Kidney (tissue), 22 donors: ENCODE measurements at places on chromosomes 7 and 10.

DNA sequence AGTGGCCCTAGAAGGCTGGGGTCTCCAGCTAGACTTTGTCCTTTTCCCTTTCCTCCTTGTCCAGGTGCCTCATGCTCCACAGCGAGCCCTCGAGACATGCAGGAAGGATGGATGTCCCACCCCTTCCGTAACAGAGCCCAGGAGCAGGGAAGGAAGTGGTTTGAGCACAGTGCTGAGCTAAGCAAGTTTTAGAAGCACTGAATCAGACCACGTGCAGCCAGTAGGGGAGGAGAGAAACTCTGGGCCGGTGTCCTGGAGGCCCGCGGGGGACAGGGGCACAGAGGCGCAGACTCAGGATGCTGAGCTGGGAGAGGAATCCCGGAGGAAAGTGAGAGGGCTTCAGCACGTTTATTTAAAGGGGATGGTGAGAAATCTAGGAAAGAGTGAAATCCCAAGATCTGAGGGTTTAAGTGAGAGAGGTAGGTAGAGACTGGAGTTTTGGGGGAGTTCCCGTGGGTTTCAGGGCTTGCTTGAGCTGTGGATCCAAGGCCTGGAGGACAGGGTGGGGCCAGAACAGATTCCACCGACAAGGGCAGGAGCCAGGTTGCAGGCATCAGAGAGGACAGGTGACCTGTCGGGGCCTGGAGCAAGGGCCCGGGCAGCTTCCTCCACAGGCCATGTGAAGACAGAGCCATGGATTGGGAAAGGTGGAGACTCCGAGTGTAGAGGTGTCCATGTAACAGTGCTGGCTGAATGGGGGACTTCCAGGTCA is 4.4 kb upstream of the IRF5 start:
- H3K4me1 ChIP-seq: no peaks in the 10 kb centered on the region
- no peak overlapping the region for H3K27ac ChIP-seq
- no peaks in the 10 kb centered on the region for H3K36me3 ChIP-seq

DNA sequence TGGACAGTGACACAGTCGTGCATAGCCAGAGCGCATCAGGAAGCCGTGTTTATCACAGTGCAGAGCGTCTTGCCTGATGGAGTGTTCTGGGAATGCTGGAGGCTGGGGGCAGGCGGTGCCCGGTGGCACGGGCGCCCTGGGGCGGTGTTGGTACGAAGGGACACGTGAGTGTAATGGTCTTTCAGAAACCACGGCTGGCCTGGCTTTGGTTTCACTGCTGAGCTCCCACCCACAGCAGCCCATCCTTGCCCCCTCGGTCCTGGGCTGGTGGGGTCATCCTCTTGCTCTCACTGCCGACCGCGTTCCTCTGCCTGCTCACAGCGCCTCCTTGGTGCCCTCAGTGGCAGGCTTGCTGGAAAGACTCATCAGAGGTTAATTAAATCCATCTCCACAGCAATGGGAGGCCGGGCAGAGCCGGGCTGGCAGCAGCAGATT is 50.6 kb downstream of the NKX6-2 start:
- H3K4me3 ChIP-seq: no peak overlapping the region
- H3K36me3 ChIP-seq: no peaks in the 10 kb centered on the region
- no peak for DNase-seq
- H3K4me1 ChIP-seq: no peaks in the 10 kb centered on the region

DNA sequence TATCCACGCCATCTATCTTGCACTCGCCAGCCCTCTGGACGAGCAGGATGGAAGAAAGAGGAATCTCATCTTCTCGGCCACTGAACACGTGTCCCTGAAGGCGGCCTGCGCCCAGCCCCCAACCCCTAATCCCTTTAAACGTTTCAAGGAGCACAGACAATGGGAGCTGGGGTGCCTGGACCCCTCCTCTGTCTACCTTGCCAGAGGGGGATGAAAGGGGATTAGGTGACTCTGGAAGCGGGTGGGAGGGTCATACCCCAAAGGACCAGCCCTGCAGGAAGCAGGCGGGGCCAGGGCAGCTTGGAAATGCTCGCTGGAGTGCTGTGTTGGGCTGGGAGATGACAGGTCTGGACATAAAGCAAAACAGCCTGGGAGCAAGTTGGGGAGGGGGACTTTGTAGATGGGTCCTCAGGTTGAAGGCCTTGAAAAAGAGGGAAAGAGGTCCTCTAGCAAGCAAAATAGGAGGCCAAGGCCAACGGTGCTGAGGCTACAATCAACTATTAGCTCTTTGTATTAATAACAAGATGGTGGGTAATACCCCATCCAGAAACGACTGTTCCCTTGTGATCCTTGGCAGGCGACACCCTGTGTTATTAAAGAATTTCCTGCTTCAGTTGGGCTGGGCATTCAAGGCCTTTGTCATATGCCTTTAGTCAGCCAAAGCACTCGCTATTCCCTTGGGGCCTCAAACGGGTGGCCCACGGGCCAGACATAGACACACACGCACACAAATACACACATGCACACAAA is 126.5 kb upstream of the UNC5B start:
- DNase-seq: no peak
- no peaks in the 10 kb centered on the region for H3K27me3 ChIP-seq
- no peak overlapping the region for H3K27ac ChIP-seq
- H3K4me3 ChIP-seq: no peak overlapping the region
- H3K36me3 ChIP-seq: no peaks in the 10 kb centered on the region

DNA sequence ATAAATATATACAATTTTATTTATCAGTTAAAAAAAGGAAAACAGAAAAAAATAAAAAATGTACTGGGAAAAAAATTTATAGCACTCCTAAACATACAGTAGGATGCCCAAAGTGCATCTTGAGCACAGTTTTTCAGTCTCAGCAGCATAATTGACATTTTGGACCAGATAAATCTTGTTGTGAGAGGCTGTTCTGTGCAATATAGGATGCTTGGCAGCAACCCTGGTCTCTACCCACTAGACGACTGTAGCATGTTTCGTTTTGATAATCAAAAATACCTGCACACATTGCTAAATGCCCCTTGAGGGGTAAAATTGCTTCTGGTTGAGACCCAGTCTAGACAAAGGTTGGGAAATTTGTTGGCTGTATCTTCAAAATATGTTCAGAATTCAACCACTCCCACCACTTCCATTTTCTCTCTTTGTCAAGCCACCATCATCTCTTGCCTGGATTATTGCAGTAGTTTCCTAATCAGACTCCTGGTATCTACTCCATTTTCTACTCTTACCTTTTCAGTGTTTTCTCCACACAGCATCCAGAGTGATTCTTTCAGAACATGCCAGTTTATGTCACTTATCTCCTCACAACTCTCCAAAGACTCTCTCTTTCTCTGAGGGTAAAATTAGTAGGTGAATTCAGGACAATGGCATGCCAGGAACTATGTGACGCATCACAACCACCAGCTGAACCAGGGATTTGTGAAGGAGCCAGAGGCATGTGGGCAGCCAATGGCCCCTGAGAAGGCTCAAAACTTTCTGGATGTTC is 91.4 kb downstream of the GPR85 start:
- no peak overlapping the region for H3K4me3 ChIP-seq
- H3K27me3 ChIP-seq: no peaks in the 10 kb centered on the region
- no peak overlapping the region for H3K27ac ChIP-seq
- H3K36me3 ChIP-seq: no peaks in the 10 kb centered on the region
- H3K4me1 ChIP-seq: no peaks in the 10 kb centered on the region

DNA sequence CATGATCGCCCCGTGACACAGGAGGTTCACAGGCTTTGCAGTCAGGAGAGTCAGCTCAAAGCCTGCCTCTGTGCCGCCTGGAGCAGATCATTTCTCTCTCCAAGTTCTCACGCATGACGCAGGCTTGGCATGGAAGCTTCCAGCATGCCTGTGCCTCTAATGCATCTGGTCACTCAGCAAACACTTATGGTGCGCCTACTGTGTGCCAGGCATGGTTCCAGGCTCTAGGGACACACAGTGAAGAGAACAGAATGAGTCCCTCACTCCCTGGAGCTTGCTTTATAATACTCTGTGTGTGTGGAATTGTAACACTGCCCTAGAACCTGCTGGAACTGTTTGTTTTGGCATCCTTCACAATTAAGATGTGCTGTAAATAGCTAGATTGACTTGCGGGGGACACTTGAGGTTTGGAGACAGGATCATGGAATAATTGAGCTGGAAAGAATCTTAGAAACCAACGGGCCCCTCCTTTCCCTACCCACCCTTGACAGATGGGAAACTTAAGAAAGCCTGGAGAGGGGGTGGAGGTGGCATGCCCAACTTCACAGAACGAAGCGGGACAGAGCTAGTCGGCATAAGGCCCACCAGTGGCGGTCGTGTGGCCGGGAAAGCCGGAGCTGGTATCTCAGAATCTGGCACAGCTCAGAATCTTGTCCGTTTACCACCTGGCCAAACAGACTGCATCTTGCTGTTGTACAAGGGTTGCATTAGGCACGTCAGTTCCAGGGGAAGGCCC is 4.6 kb upstream of the MYH16 start:
- no peaks in the 10 kb centered on the region for H3K27me3 ChIP-seq
- DNase-seq: no peak
- no peaks in the 10 kb centered on the region for H3K4me1 ChIP-seq
- H3K36me3 ChIP-seq: no peaks in the 10 kb centered on the region
- no peak overlapping the region for H3K4me3 ChIP-seq

GRCh38 chr10:91974960-91975359 is 51.4 kb downstream of the BTAF1 start:
- H3K36me3 ChIP-seq: peaks cover 3% of the 10 kb centered on the region
- no peaks in the 10 kb centered on the region for H3K27me3 ChIP-seq
- H3K4me1 ChIP-seq: no peaks in the 10 kb centered on the region
- DNase-seq: no peak
- H3K4me3 ChIP-seq: no peak overlapping the region
- H3K27ac ChIP-seq: no peak overlapping the region

DNA sequence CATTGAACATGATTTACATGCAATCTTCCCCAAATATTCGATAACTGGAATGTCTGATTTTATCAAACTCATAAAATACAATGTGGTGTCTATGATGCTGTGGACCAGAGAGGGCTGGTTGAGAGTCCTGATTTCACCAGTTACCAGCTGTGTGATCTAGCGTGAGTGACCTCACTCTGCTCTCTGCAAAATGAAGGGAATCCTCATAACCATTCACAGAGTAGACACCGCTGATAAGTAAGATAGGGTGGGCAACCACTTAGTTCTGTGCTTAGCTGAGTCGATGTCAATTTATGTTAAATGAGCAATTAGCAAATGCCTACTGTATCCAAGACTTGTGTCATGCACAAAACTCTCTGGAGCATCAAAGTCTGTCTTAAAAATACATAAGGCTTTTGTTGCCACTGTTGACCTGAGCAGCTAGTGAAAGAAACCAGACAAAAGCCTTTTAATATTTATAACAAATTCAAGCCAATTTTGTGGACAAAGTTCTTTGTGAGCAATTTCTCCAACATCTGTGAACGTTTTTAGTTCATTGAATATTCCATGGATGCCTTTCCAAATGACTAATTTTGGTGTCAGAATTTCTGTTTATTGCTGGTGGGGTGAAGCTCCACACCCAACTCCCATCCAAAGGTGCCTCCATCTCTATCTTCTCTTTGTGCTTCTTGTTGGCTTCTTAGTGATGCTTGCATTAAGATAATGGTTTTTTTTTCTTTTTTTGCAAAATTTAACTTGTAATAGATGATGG is 314.2 kb downstream of the ADRA2A start:
- DNase-seq: no peak
- H3K4me1 ChIP-seq: no peaks in the 10 kb centered on the region
- H3K27ac ChIP-seq: no peak overlapping the region
- H3K4me3 ChIP-seq: no peak overlapping the region
- H3K36me3 ChIP-seq: no peaks in the 10 kb centered on the region

DNA sequence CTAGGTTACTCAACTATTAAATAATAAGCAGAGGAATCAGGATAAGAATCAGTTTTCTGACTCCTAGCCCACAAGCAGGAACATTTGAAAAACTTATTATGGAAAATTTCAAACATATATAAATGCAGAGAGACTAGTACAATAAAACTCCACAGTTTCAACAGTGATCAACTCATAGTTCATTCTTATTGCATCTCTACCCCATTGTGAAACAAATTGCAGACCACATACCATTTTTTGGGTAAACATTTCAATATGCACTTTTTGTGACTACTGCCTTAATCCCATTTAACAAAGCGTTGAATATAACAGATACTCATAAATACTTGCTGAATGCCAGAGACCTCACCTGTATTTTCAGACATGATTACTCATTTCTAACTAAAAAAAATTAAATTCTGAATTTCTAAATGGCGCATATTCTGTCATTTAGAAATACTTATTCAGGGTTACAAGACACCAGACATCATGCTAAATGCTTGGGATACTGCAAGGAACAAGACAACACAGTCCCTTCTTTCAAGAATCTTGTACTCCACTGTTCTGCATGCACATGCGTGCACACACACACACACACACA is 11.4 kb downstream of the CDK6 start:
- no peaks in the 10 kb centered on the region for H3K27me3 ChIP-seq
- no peak overlapping the region for H3K27ac ChIP-seq
- no peak overlapping the region for H3K4me3 ChIP-seq
- H3K36me3 ChIP-seq: no peaks in the 10 kb centered on the region

GRCh38 chr7:151743481-151743983 is 133.4 kb downstream of the PRKAG2 start:
- DNase-seq: no peak
- no peaks in the 10 kb centered on the region for H3K27me3 ChIP-seq
- H3K4me1 ChIP-seq: peaks cover 10% of the 10 kb centered on the region
- no peaks in the 10 kb centered on the region for H3K36me3 ChIP-seq

DNA sequence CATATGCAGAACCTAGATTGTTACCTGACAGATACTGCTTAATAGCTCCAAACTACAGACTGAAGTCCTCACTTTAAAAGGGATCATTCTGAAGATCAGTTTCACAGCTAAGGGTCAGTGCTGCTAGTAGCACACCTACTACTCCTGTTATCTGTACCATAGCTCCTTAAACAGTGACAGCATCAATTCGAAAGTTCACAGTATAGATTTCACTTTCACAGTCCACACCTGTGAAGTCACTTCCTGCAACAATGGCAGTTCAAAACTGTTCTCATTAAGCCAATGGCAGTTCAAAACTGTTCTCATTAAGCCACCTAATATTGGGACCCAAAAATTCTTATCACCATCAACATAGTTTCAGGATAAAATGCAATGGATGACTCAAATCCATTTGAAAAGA is 10.7 kb upstream of the FHIP2A start:
- DNase-seq: no peak
- no peaks in the 10 kb centered on the region for H3K4me1 ChIP-seq
- no peak overlapping the region for H3K4me3 ChIP-seq
- no peaks in the 10 kb centered on the region for H3K36me3 ChIP-seq
- no peaks in the 10 kb centered on the region for H3K27me3 ChIP-seq

DNA sequence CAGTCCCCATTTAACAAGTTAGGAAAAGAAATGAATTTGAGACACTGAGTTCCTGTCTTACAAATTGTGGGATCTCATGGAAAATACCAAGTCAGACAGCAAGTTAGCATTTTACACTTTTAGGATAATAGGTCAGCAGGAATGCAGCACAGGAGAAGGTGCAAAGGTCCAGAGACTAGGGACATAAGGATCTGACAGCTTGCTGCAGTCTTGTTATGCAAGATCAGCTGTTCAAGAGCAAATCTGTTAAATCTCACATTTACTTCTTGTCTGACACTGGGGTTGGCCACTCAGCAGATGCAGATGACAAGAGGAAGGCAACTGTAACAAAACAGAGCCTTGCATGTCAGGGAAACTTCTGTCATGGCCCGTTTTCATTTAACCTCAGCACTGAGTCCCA is 239.6 kb downstream of the PHF14 start:
- H3K4me1 ChIP-seq: peaks cover 22% of the 10 kb centered on the region
- no peak overlapping the region for H3K27ac ChIP-seq
- no peaks in the 10 kb centered on the region for H3K36me3 ChIP-seq
- no peaks in the 10 kb centered on the region for H3K27me3 ChIP-seq
- no peak for DNase-seq
- H3K4me3 ChIP-seq: no peak overlapping the region

GRCh38 chr7:92875719-92876118 is 39.3 kb upstream of the CDK6 start:
- H3K4me1 ChIP-seq: no peaks in the 10 kb centered on the region
- no peak overlapping the region for H3K4me3 ChIP-seq
- H3K36me3 ChIP-seq: no peaks in the 10 kb centered on the region
- H3K27ac ChIP-seq: no peak overlapping the region
- DNase-seq: no peak
